A172 (cell line): ENCODE measurements at places on chromosomes 11 and 22.

DNA sequence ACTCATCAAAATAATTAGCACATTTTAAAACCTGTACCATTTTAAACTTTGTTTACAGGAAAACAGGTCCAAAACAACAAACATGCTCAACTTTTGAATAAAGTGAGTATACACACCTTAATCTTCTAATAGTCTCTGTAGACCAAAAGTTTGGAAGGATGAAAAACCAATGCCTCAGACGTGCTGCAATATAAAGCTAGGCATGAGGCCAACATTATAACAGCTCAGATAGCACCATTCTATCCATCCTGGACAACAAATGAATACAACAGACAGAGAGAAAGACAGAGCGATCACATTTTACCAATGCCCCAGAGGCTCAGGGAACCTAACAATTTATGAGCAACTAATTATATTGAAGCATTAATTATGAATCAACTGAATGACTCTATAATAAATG lies 77.0 kb downstream of the PAK1 start:
- DNase-seq: no peak

- no peak for DNase-seq
Observed at GRCh38 chr11:119515771-119516400, 92.9 kb upstream of the THY1 start.

- no peak for DNase-seq
Observed at GRCh38 chr11:57391539-57391938, 1.1 kb upstream of the PRG2 start.

- no peak for DNase-seq
Observed at GRCh38 chr22:39913886-39914285, 13.0 kb downstream of the GRAP2 start.

GRCh38 chr22:27445881-27446280 lies 355.7 kb downstream of the MN1 start:
- DNase-seq: no peak

- no peak for DNase-seq
Observed at GRCh38 chr11:106172386-106172991, 95.0 kb downstream of the AASDHPPT start.

DNA sequence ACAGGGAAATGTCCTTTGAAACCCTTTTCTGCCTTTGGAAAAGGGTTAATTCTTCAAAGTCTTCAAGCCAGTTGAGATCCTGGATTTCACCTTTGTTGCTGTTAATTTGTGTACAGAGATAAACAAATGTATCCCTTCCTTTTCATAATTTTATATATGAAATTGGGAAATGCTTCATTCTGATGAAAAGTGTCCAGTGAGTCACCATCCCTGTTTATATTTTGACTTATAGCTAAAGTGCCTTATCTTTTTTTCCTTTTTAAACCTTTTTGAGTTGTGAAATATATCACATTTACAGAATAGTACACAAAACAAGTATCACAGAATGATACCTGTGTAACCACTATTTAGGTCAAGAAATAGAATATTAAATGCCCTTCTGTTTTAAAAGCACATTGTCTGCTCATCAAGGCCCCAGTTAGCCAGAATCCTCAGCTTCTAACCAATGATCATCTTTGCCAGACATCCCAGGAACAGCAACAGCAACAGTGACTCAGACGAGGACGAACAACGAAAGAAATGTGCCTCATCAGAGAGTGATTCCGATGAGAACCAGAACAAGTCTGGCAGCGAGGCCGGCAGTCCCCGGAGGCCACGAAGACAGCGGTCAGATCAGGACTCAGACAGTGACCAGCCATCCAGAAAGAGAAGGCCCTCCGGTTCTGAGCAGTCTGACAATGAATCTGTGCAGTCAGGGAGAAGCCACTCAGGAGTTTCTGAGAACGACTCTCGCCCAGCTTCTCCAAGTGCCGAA lies 27.3 kb downstream of the CTR9 start:
- no peak for DNase-seq

DNA sequence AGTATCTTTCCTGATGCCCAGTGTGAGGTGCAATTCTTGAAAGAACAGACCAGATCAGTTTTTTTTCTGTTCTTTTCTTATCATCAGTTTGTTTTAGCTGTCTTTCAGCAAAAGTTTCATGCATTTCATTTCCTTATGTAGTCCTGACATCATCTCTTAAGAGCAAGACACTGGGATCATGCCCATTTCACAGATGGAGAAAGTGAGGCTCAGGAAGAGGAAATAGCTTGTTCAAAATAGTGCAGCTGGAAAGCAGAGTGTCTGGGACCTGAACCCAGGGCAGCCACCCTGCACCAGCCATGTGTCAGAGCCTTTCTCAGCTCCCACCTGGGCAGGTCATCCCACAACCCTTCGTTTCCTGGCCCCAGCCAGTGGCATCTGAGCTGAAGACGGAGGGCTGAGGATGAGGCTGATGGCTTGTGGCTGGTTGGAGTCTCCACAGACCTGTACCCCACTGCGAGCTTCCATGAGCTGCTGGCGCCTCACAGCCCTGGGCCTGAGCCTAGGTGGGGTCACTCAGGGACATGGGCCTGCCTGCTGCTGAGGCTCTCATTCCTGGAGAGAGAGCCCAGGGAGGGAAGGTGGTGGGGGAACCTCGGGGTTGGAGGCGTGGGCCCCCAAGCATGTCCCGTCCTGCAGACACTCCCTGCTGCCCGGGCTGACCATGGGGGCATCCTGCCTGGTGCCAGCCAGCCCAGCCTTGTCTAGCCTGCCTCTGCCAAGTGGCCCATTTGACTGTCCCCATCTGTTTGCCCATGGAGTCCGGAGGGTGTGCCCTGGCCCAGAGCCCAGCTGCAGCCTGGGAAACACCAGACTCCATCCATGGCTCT lies 61.8 kb downstream of the SMIM38 start:
- DNase-seq: no peak

GRCh38 chr11:127644366-127644765 lies 643.8 kb upstream of the KIRREL3 start:
- DNase-seq: no peak

- DNase-seq: no peak
Observed at GRCh38 chr11:112828421-112828820, 132.8 kb upstream of the NCAM1 start.

- no peak for DNase-seq
Observed at GRCh38 chr22:44364751-44365130, 52.0 kb upstream of the SHISAL1 start.

DNA sequence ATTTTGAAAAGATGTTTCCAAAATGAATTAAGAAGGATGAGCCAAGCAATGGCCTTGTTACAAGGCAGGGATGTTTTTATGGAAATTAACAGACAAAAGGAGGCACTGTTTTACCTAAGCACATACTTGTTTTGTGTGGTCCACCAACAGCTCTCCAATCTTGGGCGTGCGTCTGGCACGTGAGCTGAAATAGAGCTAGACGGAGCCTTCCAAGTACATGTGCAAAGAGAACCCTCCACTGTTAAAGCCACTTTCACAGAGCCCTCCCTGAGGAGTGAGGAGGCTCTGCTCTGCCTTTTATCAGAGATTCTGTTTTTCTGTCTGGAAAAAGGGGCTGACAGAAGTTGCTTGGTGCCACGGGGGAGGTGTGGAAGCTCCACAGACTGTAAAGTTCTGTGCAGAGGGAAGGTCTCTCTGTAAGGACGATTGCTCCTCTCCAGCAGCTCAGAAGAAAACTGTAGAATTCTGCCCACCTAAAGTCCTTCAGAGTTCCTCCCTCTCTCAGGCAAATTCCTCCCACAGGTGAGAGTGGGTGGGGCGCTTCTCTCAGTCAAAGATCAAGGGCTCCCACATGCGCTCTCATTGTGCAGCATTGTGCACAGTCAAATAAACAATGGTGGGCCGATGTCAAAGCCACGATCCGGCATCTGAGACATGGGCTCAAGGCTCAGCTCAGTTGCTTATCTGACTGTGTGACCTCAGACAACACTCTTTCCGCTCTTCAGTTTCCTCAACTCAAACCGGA lies 92.6 kb upstream of the CSNK2A3 start:
- no peak for DNase-seq

GRCh38 chr22:19097518-19097917 lies 24.7 kb downstream of the DGCR2 start:
- DNase-seq: no peak

DNA sequence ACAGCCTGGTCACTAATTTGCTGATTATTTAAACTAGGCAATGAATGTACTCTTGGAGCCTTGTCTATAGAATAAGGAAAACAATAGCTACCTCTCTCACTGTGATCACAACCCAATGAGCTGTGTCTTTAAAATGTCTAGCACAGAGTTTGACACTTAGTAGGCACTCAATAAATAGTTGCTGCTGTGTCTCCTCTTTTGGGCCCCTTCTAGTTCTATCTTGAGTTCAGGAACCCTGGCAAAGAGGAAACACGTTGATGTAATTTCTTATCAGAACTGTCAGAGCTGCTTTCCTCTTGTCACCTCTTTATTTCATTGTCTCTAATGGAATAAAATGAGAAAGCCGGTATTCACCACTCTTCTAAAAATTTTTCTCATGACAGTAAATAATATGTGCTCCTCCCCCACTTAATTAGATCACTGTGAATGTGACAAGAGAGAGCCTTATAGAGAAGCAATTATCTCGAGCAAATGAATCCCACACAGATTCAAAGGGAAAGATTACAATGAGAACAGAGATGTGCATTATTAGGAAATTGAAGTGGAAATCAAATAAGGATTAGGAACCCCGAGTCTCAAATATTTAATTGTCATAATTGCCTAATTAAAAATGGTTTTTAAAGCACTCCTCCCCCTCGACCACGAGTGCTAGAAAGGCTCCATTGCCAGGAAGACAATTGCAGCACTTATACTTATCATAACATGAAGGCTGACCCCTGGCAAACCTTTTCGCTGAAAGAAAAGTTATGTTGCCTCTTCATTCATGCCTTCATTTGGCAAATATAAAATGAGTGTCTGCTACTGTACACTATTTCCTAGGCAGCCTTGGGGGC lies 175.0 kb upstream of the BDNF start:
- peak; percentile 31 for DNase-seq

DNA sequence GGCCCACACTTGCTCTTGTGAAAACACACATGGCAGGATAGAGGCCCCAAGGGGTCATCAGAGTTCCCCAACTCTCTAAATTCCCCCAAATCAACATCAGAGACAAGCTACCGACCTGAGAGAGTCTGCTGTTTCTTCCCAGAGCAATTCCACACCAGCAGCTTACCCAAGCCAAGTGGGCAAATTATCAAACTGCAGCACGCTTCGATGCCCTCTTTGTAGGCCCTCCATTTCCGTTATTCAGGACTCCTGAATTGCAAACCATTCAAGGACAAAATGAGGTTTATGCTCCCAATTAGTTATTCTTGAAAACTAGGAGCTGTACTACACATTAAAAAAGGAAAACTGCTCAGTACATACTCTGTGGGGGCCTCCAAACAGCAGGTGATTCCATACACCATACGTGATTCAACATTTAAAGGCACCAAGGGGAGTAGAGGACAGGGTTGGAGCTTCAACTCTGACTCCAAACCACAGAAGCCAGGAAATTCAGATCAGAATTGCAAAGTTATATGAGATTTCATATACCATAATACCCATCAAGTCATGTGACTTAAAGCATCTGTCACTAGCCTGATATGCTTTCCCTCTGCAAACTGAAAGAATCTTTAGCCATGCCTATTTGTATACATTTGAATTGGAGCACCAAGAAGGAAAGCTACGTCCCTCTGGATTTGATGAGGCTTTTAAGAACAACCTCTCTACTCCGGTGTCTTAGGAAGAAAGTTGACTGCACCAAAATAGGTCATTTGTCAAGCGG lies 234.8 kb downstream of the CADM1 start:
- no peak for DNase-seq

DNA sequence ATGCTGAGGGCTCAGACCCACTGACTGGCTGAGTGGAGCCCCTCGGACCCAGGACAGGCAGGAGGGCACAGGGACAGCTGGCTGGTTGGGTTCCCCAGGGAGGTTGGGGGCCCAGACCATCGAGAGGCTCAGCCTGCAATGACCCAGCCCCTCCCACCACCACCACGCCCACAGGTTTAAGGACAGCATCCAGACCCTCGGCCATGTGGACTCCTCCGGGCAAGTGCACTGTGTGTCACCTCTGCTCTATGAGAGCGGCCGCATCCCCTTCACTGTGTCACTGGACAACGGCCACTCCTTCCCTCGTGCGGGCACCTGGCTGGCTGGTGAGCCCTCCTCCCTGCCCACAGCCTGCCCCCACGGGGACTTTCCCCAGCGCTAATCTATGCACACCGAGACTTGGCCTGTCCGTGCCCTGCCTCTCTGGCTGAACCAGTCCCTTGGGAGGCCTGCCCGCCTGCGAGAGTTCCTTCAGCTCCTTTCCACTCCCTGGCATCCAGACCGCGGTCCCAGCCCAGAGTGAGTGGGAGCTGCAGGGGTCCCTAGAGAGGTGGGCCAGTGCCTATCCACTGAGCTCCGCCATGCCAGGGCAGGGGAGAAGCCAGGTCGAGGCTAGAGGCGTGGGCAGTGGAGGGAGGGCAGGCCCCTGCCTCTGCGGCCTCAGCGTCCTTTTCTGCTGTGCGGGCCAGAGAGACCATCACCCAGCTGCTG lies 2.2 kb downstream of the SUSD2 start:
- DNase-seq: no peak

DNA sequence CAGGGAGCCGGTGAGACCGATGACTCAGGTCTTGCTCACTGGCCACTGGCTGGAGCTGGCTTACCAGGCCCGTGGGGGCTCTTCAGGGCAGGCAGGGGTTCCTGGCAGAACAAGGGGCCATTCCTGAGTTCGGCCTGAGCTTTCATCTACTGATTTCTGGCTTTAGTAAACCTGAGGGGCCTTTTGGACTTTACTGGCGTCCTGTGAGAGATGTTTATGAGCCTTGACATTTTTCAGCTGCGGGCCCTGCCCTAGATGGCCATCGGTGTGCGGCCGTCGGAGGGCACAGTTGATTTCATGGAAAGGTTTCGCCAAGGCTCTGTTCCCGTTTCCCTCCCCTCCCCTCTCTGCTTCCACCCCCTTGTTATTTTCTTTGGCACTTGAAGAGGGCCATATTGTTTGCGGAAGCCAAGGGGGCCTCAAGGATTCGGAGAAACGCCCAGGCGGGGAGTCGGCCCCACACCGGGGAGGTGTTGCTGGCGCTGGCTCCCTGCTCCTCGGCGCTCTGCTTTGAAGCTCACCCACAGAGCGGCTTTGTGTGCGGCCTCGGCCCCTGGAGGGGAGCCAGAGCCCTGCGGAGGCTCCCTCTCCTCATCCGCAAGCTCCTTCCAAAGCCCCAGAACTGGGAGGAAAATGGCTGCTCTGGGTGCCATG lies 17.7 kb downstream of the ELF5 start:
- DNase-seq: peak; percentile 22

DNA sequence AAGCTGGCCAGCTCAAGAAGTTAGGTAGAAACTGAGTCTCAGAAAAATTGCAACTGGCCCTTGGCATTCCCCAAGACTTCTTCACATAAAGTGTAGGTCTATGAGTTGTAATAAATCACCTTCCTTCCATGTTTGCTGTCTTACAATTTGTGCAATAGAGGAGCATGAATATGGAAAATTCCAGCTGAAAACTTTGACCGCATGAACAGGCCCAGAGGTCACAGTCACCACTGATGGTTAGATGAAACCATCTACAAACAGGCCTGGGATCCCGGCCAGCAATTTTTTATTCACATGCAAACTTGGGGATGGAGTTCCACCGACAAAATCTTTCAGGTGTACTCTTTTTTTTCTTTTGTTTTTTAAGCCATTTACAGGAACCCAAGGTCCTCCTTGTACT lies 88.1 kb downstream of the SERGEF start:
- DNase-seq: no peak

GRCh38 chr22:23591201-23591791 lies 11.2 kb upstream of the IGLL1 start:
- peak; percentile 24 for DNase-seq
